ENCODE measurements at places on chromosomes 2 and 18.
A peak's percentile ranks its signal among the peaks of the same experiment; 100 is the strongest.

- no peak for DNase-seq
These were observed 45.5 kb upstream of the LDAH start for GRCh38 chr2:20868377-20868776.

GRCh38 chr2:119827866-119828507, 68.3 kb downstream of the PTPN4 start:
- DNase-seq = no peak

DNA sequence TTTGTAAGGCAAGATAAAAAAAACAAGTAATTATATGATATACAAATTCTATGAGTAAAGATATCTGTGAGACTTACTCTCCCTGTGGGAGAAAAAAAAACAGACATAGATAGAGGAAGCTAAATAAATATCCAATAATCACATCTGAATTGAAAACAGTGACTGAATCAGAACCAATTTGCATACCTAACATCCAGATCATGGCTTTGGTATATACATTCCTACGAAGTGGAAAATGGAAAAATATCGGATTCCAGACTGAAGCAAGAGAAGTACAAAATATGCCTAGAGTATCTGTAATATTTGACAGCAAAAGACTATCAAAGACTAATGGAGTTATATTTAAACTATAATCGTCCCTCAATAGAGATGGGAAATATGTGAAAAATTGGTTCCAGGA, 1108.1 kb upstream of the CHAC2 start:
- no peak for DNase-seq

DNA sequence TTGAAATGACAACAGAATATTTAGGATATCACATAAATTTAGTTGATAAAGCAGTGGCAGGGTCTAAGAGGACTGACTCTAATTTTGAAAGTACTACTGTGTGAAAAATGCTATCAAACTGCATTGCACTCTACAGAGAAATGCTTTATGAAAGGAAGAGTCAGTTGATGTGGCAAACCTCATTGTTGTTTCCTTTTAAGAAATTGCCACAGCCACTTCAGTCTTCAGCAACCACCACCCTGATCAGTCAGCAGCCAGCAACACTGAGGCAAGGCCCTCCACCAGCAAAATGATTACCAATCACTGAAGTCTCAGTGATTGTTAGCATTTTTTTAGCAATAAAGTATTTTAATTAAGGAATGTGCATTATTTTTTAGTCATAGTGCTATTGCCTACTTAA, 488.7 kb upstream of the SLC39A10 start:
- no peak for DNase-seq

GRCh38 chr18:76364282-76365259, 130.5 kb downstream of the ZNF516 start:
- no peak for DNase-seq

- no peak for DNase-seq
These were observed 98.2 kb upstream of the HNMT start for GRCh38 chr2:137865954-137866540.

DNA sequence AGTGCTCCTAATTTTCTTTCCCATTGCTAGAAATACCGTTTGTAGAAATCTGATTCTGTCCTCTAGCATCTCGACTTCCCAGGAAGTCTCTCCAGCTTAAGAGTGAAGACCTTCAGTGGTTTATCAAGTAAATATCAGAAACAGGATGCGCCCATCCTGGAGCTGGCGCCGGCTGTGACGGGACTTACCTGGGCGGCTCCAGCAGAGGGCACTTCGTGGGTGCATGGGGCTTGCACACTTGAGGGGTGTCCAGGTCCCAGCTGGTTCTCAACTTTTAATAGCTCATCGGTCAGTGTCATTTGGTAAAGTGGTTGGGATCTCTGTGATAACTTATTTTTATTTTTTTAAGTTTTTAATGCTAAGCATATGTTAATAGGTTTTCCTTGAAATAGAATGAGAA, 167.0 kb upstream of the TPO start:
- DNase-seq = no peak

DNA sequence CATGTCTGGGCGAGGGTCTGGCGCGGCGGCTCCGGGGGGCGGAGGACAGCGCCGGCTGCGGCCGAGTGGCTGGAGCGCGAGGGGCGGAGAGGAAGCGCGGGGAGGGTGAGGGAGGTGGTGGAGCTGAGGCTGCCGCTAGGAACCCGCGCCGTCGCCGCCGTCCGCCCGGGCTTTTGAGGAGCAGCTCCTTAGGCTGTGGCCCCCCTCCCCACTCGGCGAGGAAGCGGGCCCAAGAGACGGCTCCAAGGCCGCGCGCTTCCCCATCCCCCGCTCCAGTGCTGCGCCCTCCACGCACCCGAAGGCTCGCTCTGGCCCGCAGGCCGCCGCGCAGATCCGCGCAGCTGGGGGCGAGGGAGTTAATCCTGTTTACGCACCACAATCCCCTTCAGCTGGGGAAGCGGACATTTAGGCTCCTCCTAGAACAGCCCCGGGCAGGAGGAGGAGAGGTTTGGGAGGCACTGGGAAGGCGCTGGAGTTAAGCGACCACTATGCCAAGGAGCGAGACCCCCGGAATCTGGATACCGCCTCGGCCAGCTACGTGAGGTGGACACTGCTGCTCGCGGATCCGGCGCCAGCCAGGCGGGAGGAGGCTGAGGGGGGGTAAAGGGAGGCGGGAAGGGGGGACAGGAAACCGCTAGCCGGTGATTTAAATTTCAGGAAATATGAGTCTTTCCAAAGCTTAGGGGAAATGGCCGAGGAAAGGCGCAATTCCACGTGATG, at the start of gene CNRIP1:
Gene CNRIP1, minus strand, starts transcription at position 552 of the 720 bp plus-strand sequence. Its CDS starts 549 bp downstream, at position 3.
- peak; percentile 50 for DNase-seq

DNA sequence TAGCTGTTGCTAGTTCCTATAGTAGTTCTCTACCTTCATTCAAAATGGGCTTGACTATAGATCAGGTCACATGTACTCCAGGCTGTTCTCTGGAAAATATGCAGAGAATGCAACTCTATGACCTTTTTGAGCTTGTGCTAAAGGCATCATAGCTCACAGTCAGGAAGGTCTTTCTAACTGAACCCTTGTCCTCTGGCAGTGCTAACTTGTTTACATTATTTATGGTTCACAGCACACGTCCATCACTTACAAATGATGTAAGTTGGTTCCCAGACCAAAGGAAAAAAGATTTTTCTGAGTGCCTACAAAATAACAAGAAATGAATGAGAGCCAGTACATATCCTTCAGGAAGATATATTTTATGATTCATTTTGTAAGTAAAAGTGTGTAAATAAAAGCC, 236.1 kb downstream of the GCA start:
- DNase-seq = no peak

DNA sequence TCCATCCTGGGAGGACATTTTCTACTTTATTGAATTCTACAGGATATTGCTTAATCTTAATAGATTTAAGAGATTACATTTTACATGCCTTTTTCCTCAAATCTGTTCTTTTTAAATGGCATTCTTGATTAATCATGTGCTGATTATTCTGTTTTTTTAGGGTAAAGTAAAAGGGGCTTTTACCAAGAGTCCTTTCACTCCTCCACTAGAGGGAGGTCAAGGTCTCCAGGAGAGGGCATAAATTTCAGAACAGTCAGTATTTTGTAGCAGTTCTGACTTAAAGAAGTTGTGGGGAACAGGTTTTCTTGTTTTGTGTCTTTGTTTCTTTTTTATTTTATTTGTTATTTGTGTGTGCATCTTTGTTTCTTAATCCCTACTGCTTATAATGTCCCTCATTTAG, 25.4 kb downstream of the WDR75 start:
- no peak for DNase-seq

- DNase-seq = no peak
These were observed 428.4 kb upstream of the HNMT start for GRCh38 chr2:137535897-137536296.

DNA sequence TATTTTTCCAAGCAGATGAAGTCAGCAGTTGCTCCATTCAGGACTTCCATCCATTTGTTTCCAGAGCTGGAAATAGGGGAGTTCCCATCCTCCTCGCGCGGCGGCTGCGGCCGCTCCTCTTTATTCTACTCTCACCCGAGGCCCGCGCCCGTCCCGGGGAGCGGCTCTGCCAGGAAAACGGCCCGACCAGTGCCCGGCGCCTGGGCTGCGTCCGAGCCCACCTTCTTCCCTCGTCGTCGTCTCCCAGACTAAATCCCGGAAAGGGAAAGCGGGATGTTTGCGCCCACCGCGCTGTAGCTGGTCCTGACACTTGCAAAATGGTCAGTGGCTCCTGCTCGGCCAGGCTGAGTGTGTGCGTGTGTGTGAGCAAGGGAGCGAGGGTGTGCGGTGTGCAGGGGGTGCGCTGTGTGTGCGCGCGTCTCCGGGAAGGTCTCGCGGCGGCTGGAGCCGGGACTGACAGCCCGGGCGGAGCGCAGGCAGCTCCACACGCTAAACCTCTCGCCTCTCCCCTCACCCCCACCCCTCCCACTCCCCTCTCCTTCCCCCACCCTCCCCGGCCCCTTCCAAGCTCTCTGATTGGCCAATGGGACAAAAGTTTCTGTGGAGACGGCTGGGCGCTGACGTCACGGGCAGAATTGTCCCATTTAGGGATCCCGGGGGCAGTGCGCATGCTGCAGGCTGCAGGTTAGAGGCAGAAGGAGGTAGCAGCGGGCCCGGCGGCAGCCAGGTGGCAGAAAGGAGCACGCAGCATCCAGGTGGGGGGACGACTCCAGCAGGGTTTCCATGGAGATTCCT, at the start of gene NOL4:
Gene NOL4, minus strand, starts transcription at position 491 of the 795 bp plus-strand sequence. CDS start 1,660 bp downstream, outside the sequence.
- DNase-seq = no peak

DNA sequence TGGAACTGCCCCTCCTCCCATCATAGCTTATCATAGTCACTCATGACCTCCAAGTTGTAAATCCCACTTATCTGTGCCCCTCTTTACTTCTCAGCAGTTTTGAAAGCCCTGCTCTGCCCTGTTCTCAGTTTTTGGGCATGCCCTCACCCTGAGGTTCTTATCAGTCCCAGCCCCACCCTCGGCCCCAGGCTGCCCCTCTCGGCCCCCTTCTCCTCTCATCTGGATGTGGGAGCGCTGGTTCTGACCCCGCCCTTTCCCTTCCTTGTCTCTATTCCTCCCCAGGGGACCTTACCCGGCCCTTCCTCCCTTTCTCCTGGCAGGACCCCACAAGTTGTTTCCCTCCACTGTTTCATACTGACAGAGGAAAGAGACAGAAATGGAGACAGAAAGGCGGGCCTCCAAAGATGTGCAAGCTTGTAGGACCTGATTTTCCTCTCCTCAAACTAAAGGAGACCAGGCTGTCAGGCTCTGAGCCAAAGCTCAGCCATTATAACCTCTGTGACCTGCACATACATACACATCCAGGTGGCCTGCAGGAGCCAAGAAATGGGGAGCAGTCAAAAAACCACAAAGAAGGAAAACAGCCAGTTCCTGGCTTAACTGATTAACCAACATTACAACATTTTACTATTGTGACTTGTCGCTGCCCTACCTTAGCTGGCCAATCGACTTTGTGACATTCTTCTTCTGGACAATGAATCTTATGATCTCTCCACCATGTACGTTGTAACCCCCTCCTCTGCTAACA, 171.0 kb upstream of the HS6ST1 start:
- no peak for DNase-seq

- peak; percentile 60 for DNase-seq
These were observed 396 bp downstream of the CNOT9 start for GRCh38 chr2:218569038-218569431.

DNA sequence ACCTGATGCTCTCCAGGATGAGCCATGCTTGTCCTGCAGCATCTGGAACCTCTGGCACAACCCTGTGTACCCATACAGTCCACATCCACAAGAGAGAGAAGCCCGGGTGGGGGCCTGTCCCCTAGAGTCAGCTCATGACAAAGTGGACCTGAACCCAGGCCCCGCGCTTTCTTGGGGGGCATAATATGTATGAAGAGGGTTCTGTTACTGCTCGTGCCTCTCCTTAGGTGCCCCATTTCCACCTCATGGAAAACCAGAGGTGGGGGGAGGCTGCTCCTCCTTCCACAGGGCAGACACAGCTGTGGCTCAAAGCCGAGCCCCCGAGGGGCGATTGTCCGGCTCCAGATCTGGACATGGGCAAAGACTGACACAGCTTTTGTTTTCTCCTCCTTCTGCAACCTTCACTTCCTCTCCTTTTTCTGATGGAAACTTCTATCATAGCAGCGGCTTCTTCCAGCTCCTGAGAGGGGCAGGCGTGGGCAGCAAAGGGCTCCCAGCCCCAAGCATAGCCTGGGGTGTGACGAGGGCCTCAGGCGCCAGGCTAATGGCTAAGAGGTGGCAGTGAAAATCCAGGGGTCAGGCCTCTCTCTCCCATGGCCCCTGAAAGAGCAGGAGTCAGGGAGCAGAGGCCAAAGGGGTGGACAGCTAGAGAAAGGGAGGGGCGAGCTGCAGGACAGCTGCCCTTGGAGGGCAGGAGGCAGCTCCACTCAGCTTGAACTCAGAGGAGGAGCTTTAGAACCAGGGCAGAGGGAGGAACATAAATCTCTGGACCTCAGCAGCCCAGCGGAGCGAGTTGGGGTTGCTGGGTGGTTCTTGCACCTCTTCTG, 155.5 kb downstream of the ZFP36L2 start:
- no peak for DNase-seq

GRCh38 chr18:47163241-47163640, 12.9 kb downstream of the IER3IP1 start:
- DNase-seq = no peak

GRCh38 chr2:170481201-170481600, 233.9 kb upstream of the SP5 start:
- no peak for DNase-seq

- DNase-seq = no peak
These were observed 711.4 kb upstream of the ACVR2A start for GRCh38 chr2:147133286-147133908.

DNA sequence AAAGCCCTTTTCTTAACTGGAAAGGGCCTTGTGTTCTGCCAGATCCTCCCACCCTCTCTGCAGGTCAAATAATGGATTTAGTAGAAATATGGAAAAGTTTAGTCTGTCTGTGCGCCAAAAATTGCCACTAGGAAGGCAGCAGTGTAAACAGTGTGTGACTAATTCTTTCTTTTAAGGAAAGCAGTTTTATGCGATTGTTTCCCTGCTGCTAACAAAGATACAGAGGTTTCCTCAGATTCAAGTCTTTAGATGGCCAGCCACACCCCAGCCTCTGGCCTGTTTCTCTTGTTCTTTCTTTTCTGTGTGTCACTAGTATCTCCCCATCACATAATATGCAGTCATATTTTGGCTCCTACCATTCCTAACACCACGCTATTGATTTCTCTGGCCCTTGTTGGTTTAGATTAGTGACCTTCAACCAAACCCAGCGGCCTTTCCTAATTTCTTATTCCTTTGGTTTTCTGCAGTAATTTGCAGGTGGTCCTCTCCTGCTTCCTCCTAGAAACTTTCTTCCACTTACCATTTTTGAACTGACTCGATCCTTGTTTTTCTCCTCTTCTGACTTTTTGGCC, 157.4 kb downstream of the LTBP1 start:
- no peak for DNase-seq

- DNase-seq = no peak
These were observed 156.7 kb upstream of the SALL3 start for GRCh38 chr18:78822949-78823285.
